ENCODE measurements at places on chromosomes 2 and 18.
A peak's percentile ranks its signal among the peaks of the same experiment; 100 is the strongest.

DNA sequence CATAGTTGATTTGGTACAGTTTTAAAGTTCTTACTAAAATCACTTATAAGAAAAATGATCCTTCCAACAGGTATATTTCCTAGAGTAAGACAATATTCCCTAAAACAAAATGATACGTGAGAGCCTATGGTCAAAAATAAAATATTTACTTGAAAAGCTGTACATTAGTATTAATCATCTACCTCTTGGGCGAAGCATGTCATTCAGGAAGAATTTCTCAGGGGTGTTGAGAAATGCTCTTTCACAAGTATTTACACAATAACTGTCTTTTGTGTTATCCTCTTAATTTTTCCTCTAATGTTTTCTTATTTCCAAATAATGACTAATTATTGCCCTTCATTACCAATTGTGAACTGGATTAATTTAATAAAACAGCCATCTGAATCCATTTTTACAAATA, 466.3 kb downstream of the SATB2 start:
- no peak for DNase-seq

GRCh38 chr2:194946826-194947225, 710.2 kb upstream of the SLC39A10 start:
- no peak for DNase-seq

GRCh38 chr2:195810340-195811098, 153.5 kb downstream of the SLC39A10 start:
- DNase-seq, result no peak

GRCh38 chr18:62262061-62262460, 63.0 kb upstream of the TNFRSF11A start:
- no peak for DNase-seq

DNA sequence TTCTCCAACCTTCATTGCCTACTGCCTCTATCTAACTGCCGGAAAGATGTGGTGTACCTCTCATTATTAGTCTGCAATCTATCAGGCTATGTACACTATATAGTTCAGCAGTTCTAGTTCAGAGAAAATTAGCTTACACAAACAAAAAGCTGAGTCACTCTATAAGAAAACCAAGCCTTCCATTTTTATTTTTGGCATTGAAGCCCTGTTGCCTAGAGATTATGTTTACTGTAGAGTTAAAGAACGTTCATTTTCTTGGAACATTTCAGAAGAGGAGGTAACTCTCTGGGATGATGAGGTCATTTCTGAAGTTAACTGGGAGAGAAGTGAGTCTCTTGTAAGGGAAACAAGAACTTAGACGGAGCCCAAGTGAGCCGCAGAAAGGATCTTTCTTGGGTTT, 133.5 kb downstream of the FAM124B start:
- DNase-seq, result no peak

DNA sequence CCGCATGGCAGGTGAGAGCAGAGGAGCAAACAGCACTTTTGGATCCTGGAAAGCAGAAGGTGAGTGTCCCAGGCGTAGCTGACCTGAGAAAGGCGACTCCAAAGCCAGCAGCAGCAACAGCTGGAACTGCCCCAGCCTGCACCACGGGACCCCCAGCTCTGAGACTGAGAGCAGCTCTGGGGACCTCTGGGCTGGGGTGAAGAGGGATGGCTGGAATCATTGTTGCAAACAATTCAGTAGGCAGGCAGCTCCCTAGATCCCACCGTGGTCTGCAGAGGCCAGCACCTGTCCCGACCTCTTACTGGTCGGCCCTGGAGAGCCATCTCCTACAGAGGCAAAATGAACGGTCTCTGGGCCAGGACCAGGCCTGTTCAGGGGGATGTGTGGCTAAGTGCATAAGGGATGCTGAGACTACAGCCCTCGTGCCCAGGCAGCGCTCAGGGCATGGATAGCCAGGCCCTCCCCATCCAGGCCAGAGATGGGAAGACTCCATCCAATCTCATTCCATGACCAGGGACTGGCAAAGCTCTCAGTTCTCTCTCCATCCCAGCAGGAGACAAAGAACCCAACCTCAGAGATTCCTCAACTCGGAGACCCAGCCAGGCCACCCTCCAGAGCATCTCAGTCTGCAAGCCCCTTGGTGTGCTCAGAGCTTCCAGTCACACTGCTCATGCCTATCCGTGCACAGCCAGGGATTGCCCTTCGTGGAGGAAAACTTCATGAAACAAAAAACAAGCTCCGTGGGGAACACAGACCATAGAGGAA, 38.2 kb upstream of the ALPP start:
- no peak for DNase-seq

- DNase-seq, result no peak
Observed at GRCh38 chr2:227482638-227483340, 10.8 kb downstream of the AGFG1 start.

- no peak for DNase-seq
Observed at GRCh38 chr2:27773959-27774358, 2.4 kb downstream of the MRPL33 start.

DNA sequence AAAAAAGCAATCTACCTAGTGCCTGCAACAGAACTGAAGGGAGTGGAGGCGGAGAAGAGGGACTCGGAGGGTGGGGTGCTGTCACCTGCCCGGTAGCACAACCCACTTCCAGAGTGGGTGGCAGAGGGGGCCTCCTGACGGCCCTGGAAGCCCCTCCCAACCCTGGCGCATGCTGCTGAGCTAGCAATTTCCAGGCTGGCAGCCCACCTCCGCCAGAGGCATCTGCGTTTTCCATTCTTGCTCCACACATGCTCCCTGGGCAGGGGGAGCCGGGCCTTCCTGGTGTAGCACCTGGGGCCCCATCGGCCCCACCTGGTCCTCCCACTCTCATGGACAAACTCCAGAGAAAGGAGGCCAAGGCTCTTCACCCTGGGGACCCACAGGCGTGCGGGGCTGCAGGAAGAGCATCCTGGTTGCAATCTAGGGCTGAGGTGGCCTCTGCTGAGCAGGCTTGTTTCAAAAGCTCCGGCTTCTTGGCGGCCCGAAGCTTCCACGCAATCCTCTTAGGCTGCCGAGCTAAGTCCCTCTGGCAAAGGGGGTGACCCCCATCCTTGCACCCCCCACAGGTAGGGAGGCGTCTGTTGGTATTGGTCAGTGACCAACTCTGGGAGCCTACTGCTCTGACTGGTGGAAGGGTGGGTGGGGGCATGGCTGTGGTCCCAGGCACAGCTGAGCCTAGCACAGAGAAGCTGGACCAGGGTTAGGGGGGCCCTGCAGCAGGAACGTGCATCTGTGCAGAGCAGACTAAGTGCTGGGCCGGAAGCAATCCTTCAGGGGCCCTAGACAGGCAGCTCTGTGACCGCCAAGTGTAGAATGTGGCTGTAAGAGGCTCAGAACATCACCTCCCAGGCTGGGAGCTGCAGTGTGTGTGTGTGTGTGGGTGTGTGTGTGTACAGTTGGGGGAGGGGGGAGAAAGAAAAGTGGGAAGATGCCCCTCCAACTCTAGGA, 2.6 kb downstream of the HS6ST1 start:
- no peak for DNase-seq

DNA sequence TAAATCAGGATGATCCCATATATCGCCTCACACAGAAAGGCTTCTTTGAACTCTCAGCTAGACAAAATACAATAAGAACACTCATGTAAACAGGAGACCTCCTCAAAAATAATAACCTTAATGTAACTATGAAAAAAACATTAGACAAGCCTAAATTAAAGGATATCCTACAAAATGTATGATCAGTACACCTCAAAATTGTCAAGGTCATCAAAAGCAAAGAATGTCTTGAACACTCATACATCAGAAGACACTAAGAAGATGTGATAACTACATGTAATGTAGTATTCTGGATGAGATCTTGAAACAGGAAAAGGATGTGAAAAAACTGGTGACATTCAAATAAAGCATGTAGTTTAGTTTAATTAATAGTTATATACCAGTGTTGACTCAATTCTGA, 616.8 kb upstream of the ZEB2 start:
- no peak for DNase-seq

DNA sequence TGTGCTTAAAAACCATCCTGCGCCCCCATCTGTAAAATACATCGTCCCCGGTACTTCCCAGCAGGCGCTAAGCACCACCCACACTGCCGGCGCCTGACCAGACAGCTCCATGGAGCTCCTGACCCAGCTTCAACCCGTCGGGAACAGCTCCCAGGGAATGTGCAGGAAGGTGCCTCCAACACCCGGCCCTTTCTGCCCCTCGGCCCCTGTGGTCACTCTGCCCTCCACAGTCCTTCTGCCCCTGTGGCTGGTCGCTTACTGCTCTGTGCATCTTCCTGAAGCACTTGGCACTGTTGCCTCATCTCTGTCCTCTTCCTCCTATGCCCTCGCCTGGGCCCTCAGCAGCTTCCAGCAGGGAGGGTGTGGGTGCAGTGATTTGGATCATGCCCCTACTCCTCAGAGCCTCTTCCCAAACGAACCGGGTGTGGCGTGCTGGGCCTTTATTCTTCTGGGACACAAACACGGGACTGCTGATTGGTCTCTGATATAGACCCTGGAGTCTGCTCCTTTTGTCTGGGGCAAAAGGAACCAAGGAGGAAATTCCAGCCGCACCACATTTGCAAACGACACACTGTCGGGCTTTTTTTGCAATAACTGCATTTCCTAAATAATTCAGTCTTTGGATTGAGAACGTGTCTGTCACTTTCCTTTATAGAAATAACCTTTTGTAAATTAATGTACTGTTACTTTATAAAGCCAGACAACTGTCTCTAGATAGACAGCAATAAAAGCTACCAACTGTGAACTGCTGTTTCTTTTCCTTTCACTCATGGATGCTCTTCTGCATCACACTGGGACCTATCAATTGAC, 65.9 kb downstream of the ADI1 start:
- DNase-seq, result no peak

DNA sequence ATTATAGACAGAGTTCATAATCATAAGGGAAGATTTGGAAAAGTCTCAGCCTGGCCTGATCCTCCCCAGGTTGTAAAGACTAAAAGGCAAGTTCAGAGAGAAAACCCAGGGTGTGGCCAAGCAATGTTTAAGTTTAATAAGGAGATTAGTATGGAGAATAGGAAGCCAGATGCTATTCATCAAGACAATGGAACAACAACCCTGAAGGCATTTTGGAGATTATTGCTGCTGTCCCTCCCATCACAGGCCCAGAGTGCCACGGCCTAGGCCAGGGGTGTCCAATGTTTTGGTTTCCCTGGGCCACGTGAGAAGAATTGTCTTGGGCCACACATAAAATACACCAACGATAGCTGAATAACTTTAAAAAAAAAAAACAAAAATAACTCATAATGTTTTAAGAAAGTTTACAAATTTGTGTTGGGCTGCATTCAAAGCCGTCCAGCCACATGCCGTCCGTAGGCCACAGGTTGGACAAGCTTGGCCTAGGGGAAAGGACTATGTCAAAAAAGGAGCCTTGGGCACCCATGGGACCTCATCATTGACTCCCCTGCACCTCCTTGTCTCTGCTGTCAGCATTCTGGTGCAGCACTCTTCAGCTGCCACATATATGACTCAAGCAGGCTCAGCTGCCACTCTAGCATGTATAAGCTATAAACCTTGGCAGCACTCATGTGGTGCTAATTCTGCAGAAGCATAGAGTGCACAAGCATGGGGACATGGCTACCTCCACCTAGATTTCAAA, 20.8 kb downstream of the DPP4 start:
- no peak for DNase-seq

DNA sequence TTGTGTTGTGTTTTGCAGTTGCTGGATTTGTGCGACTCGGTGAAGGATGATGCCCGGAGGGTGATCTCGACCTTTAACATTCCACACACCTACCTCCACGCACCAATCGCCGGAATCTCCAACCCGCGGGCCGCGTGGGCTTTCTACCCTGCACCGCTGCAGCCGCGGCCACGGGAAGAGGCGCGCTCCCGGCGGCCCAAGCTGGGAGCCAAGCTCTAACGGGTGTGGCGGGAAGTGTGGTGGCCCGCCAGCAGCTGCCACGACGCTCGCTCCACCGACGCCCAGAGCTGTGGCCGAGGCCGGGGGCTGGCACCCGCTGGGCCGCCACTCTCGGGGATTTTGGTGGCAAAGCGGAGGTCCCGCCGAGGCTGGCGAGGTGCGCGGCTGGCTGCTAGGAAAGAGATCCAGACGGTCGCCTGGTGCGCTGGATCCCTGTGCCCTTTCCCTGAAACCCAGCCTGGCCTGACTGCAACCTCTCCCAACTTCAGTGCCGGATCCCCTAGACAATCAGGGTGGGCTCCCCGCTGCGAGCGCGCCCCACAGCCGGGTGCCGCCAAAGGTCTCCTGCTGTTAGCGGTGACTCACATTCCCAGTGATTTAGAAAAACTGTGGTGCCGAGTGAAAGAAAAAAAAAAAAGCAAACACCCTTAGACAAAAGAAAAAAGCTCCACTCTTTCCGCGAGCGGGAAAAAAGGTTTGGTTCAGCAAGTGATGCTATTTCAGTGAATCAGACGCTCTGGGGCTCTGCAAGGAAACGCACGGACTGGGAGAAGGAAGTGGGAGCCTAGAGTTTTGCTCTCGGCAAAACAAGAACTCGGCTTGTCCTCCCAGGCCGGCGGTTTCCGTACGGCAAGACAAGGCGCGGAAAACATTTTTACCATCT, 2.9 kb upstream of the BCL2L11 start:
- no peak for DNase-seq

GRCh38 chr2:65053199-65053598, 3.0 kb upstream of the CEP68 start:
- DNase-seq, result no peak

GRCh38 chr2:216621292-216621691, 11.9 kb upstream of the IGFBP2 start:
- DNase-seq, result peak; percentile 58

DNA sequence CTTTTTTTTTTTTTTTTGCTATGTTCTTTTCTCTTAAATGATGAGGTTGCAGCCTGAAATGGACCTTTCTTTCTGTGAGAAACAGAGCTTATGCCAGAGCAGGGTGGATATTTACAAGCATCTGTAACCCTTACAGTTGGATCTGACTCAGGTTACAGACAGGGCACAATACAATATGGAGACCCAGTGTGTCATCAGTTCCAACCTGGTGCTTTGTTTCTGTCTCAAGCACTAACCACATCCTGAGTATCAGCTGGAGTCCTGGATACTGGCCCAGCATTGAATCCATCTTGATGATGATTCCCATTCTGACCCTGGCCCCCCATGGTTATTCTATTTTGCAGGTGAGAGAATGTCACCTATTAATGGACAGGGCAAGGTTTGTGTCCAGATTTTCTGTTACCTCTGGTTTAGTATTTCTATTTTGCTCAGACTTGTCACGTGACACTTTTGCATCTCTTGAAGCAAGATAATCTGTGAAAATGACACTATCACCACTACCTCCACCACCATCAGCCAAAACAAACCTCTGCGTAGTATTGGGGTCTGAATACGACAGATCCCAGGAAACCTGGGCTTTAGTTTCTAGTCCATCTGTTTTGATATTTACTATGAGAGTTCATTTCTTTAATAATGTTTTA, 174.0 kb downstream of the CCDC85A start:
- peak; percentile 3 for DNase-seq

- no peak for DNase-seq
Observed at GRCh38 chr2:158586491-158586890, 129.7 kb downstream of the PKP4 start.

GRCh38 chr2:215722125-215722524, 286.3 kb upstream of the FN1 start:
- no peak for DNase-seq

GRCh38 chr2:128373451-128374000, 54.9 kb upstream of the HS6ST1 start:
- DNase-seq, result no peak
